ENCODE measurements at places on chromosomes 7 and 10.
A peak's percentile ranks its signal among the peaks of the same experiment; 100 is the strongest.

GRCh38 chr10:91210435-91210834, 10.0 kb upstream of the PCGF5 start:
- no peak for DNase-seq

- no peak for DNase-seq
Measured at GRCh38 chr7:103379270-103379975, 32.0 kb downstream of the PSMC2 start.

- no peak for DNase-seq
Measured at GRCh38 chr10:70863470-70864160, 24.8 kb downstream of the PCBD1 start.

GRCh38 chr7:11133436-11133959, 159.8 kb downstream of the PHF14 start:
- no peak for DNase-seq

DNA sequence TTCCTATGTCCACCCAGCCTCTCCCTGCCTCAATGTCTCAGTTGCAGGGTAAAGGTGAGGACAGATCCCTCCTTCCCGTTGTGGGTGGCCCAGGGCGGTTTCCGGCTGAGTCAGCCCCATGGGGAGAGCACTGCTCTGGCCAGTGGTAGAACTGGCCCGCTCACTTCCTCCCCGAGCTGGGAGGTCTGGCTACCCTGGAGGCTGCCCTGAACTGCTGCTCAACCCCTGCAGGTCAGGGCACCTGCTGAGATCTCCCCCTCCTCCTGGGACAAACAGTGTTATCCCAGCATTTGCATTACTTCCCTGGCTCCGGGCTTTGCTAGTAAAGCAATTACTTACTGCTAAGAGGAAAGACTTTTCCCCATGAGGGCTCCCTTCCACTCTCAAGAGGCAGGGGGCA, 21.4 kb upstream of the IMPDH1 start:
- no peak for DNase-seq

DNA sequence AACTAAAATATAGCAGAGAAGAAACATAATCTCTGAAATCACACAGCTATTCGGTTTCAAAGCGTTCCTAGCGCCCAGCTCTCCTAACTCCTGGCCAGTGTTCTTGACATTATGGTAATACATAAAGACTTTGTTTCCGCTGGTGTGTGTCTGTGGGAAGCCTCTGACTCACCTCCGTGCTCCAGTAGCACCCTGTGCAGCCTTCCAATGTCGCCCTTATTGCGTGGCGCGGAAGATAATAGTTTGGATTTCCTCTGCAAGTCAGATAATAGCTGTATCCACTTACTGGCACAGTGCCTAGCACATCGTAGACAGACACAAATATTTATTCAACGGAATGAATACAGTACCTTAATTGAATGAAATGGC, 570 bp downstream of the BMS1 start:
- DNase-seq = peak; percentile 6

GRCh38 chr7:30692438-30692837, 10.2 kb upstream of the CRHR2 start:
- no peak for DNase-seq

DNA sequence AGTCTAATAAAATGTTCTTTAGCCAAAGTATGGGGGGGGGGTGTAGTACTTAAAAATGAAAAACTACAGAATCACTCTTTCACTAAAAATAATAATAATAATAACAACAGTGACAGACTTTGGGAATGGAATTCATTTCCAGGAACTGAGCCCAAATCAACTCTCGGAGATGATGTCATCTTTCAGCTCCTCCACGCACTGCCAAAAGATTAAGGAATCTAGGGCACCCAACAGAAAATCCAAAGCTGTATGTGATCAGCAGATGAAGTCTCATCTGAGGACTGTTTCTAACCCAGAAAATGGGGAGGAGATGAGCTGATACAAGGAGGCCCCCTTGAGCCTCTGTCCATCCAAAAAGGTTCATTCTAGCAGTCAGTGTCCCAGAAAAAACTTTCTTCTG, 54.5 kb downstream of the GRB10 start:
- DNase-seq = no peak

DNA sequence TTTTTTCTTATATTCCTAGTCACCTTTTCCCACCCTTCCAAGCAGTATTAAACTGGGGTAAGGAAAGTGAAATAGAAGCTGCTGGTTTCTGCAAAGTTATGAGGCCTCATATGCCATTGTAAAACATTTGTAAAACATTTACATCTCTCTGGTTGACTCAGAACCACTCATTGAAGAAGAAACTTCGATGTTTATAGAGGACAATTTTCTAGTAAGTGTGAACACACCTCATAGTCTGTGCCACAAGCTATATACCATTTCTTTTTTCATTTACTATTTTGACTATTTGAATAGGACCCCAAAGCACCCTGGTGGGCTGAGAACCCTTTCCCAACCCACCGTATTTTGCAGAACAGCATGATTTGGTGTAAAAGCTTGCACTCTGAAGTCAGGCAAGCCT, 12.9 kb upstream of the ITGB1 start:
- no peak for DNase-seq

DNA sequence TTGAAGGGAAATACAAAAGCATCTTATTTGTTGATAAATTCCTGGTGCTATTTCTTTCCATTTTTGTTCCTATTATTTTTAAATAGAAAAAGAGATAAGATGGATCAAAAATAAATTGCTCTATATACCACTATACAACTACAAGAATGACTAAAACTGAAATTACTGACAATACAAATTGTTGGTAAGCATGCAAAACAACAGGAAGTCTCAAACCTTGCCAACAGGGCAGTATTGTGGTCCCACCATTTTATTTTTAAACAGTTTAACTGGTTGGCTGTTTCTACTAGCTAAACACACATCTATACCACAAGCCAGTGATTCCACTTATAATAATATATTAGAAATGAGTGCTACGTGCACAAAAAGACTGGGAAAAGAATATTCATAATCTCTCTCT, 213.0 kb downstream of the JAZF1 start:
- DNase-seq = no peak

GRCh38 chr7:18345641-18346234, 149.8 kb upstream of the HDAC9 start:
- no peak for DNase-seq

DNA sequence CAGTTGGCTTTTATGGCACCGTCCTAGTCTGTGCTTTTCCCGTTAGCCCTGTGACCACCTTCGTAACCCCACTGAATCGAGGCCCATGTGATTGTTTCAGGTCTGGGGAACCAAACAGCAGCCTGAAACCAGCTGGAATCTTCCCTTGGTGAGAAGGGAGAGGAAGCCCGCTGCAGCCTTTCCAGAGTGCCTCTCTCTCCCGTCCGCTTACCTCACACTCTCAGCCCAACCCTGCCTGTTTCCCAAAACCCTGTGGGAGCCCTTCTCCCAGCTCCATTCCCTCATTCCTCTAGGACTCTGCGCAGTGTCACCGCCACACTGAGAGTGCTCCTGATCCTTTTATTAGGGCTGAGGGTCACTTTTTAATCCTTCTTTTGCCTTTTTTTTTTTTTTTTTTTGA, 139.6 kb downstream of the WDR37 start:
- no peak for DNase-seq

DNA sequence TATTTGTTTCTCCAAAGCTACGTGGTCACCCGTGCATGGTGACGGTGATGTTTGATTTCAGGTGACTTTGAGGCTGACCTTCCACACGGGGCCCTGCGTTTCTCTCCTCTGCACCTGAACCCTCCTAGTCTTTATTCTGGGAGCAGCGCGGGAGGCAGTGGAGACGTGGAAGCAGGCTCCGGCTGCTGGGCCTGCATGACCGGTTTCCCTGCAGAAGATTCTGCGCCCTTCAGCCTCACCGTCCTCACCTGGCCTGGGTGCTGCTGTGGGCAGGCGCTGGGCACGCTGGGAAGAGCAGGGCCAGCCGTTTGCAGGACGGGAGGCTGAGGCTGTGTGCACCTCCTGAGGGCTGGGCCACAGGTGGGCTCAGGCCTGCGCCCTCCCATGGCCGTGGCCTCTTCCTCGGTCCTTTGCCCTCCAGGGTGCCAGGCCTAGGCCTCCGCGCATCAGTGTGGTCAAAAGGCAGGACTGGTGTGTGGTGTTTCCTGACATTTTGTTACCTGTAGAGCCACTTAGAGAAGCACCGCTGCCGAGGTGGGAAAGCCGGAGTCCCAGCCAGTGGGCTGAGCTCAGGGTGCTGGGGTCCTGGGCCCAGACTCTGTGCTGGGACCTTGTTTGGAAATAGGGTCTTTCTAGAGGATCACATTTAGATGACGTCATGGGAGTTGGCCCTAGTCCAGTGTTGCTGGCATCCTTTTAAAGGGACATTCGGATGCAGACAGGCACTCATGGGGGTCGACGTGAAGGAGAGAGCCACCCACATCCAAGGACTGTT, 478.3 kb downstream of the DNAJB6 start:
- DNase-seq = no peak

DNA sequence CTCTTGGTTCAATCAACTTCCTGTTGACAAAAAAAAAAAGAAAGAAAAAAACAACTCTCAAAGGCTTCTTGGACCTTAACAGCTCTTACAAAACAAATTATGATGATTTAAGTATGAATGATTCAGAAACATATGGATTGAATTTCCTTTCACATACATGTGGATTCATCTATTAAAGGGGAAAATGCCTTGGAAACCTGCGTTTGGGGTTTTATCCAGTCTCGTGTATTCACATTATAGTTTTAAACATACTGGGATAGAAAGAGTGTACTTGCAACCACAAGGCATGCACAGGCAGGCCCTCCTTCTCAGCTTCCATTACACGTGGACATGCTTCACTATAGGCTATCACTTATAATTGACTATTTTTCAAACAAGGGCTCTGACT, 286.7 kb downstream of the INHBA start:
- no peak for DNase-seq

DNA sequence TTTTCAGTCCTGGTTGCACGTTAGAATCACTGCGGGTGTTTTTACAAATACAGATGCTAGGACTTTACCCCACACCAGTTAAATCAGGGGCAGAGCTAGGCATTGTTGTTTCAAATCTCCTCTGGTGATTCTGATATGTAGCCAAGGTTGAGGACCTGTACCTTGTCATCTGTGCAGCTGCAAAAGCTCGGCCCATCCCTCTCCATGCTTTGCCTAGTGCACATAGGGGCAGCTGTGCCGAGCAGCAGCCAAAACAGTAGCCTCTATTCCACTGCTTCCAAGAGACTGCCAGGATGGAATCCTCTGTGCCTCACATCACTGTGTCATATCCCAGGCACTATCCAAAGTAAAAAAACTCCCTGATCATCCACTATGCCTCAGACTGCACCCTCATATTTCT, 181.3 kb downstream of the CDK14 start:
- no peak for DNase-seq

GRCh38 chr7:32937344-32938174, 19.7 kb upstream of the FKBP9 start:
- peak; percentile 17 for DNase-seq

GRCh38 chr7:134669388-134669787, 22.7 kb downstream of the BPGM start:
- DNase-seq = no peak

GRCh38 chr7:158650821-158651225, 53.8 kb downstream of the NCAPG2 start:
- DNase-seq = no peak

DNA sequence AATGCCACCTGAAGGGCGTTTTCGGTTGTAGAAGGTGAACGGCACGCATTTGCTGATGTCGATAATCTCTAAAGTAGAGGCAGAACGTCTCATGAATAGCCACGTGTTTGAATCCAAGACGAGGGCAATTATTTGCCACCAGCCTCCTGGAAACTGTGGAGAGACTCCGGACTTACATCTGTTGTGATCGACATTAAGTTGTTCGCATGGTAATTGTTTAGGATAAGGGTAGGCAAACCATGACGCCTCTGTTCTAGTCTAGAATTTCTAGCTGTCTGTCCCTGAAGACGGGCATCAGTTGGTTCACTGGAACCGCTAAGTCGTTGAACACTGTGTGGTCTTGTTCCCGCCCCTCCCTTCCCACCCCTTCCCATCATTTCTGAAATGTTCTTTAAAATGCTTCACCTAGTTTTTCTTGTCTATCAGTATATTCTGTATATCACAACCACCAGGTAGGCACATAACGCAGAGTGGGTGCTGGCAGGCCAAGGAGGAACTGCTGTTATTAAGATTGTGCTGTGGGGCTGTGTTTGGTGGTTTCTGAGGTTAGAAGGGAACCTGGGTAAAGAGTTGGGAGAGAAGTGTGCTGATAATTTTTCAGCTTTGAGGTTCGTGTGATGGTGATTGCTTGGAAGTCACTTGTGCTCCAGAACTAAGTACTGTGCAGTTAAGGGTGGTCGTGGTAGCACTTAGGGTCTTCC, 1.2 kb downstream of the UBE3C start:
- DNase-seq = no peak

DNA sequence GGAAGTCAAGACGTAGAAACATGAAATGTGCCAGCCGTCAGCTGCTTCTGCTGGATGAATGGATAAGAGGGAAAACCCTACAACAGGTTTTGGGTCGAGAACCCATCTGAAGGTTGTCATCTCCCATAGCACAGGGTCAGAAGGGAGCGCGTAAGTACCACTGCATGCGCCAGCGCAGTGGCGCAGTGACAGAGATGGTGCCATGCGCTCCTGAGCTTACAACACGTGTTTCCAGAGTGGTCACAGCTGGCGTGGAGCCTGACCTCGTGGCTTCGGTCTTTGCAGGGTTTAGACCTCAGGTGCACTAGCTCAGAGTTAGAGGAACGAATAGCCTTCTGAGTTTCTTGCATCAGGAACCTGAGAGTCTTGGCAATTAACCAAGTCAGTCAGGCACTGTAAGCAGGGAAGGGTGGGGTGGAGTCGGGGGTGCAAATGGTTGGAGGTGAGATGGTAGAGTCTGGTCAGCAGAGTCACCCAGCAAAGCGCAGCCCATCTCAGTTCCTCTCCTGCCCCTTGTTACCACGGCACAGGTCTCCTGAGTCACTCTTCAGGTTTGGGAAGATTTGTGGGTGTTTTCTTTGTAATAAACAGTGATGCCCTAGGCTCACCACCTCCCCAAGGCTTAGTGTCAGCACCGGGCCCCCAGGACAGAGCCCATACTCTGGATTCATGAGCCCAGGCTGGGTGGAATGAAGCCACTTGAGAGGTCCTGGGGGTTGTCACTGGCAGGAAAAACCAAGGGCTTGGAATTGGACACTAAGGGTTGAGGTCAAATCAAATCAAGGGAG, 84.1 kb upstream of the PPIF start:
- no peak for DNase-seq

DNA sequence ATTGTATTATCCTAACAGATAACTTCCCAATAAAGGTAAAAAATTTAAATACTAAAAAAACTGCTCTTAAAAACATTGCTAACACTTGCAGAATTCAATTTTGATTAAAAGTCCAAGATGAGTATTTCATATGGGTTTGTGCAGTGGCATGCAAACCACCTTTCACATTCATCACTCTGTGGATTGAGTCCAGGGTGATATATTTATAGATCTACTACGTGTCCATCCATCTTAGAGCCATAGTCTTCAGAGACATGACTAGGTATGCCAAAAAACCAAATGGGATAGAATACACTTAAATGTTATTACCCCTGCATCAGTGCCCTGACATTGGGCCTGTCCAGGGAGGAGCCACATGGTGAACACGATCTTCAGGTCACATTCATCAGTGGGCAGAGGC, 96.0 kb downstream of the DOCK4 start:
- DNase-seq = no peak

- no peak for DNase-seq
Measured at GRCh38 chr10:35225204-35225603, 98.6 kb downstream of the CREM start.

- DNase-seq = peak; percentile 36
Measured at GRCh38 chr10:52216852-52217251, 97.2 kb upstream of the DKK1 start.

GRCh38 chr7:108045154-108045553, 42.2 kb upstream of the LAMB1 start:
- no peak for DNase-seq

- no peak for DNase-seq
Measured at GRCh38 chr10:1567152-1567551, 170.2 kb downstream of the ADARB2 start.

- no peak for DNase-seq
Measured at GRCh38 chr7:7920481-7920880, 48.1 kb upstream of the GLCCI1 start.
